ENCODE measurements at places on chromosomes 16 and 17.

DNA sequence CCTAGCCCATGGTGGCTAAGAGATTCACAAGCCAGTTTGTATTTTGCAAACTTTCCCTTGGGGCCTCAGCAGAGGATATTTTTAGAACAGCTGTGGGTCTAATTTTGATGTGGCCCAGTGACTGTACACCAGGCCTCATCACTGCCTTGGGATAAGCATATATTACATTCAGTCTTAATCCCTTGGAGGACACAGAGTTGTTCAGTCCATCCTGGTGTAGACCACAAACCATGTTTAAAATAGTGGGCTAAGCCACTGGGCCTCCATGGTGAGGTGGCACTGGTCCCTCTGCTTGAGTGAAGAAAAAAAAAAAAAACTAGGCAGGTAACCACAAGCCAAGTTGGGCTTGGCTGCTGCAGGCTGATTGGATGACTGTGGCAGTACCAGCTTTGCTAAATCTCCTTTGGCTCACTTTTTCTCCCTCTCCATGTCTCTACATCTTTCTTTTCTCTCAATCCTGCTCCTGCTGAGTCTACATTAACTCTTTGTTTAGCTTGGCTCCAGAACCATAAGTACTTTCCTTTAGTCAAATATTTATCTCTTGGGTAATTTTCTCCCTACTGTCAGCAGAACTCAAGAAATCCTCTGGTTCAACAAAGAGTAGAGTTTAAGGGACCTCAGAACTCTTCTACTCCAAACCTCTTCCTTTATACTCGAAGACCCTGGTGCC, 120.0 kb upstream of the TBX2 start:
- peak; percentile 52 for DNase-seq

DNA sequence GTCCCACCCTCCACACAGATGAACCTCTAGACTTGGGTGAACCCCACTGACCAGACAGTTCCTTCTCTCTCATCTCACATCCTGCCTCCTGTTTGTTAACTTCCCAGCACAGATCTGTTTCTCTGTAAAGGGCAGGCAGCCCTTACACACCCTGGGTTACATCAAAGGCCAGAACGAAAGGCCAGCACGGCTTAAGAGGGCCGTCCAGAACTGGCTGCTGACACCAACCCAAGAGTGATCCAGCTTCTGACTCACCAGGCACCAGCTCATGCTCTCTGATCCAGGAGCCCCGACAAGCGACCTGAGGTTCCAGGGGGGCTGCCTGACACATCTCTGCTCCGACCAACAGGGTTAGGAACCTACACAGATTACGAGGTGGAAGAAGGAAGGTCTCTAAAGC, 86.9 kb downstream of the MRM3 start:
- DNase-seq = no peak

- no peak for DNase-seq
Measured at GRCh38 chr16:73232555-73233328, 184.8 kb upstream of the ZFHX3 start.

GRCh38 chr17:76497979-76498875, 3.0 kb downstream of the RHBDF2 start:
- no peak for DNase-seq

- DNase-seq = no peak
Measured at GRCh38 chr17:81986606-81987005, 9.2 kb downstream of the ASPSCR1 start.

GRCh38 chr17:12706070-12706469, 40.4 kb downstream of the MYOCD start:
- DNase-seq = no peak

- DNase-seq = no peak
Measured at GRCh38 chr17:21058098-21058893, 15.5 kb upstream of the USP22 start.

Data from LNCaP clone FGC (cell line).